Epithelial cell of alveolus of lung (primary cell): ENCODE measurements at places on chromosomes 11 and 22. TPM values are rescaled to one million over a fixed set of nuclear protein-coding genes. Genes with fewer than 3 reads are reported as not detected.

Gene OLFML1
- 0.39 and 6.1 TPM in 2 replicates for total RNA-seq

Gene TPH1
- under 0.01 TPM in 2 replicates for total RNA-seq

Gene NRXN2
- total RNA-seq, result not detected in 2 replicates

Gene MOGAT2
- not detected in 2 replicates for total RNA-seq

Gene OR5B17
- not detected in 2 replicates for total RNA-seq

Gene OR51B2
- not detected in 2 replicates for total RNA-seq

Gene OVOL1
- under 0.01 TPM in 1 of 2 replicates, not detected in the other for total RNA-seq

Gene INS
- total RNA-seq, result not detected in 2 replicates

Gene FOLR3
- not detected in 2 replicates for total RNA-seq

Gene DRD4
- total RNA-seq, result not detected in 2 replicates

Gene SAA4
- not detected in 2 replicates for total RNA-seq

Gene JHY
- total RNA-seq, result 0.40 and 1.6 TPM in 2 replicates

Gene TBX10
- not detected in 2 replicates for total RNA-seq

Gene SLCO2B1
- total RNA-seq, result not detected in 2 replicates

Gene USP47
- total RNA-seq, result 29.5 and 52.7 TPM in 2 replicates
